ENCODE measurements at places on chromosomes 4 and X.

DNA sequence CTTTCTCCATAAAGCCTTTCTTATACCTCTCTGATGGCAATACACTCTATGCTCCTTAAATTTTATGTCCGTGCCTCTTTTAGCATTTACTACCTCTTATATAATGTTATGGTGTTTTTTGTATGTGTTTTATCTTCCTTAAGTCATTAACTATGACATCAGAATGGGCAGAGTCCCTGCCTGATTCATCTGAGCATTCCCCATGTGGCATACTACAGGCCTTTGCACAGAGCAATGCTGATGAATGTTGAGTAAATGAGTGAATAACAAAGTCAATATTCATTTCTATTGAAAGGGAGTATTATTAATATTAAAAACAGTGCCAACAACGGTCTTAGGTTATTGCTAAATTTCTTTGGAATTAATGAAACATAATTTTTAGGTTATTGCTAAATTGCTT is 18.8 kb upstream of the RPS6KA3 start:
- peak; percentile 37 for DNase-seq

DNA sequence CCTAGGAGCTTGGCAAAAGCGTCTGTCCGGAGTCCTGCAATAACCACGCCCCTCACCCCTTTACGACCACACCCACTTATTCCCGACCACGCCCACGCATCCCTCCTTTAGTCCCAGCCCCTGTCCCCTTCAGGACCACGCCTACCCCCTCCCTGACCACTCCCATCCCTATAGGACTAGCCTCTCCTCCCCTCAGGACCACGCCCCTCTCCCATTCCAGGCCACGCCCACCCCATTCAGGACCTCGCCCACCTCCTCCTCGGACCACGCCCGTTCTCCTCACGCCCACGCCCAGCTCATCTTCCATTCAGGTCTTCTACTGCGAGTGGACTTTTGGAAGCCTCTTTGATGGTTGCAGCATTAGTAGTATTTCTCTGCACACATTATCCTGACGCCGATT is 131.2 kb upstream of the STX18 start:
- no peak for DNase-seq

- DNase-seq = peak; percentile 52
Measured at GRCh38 chr4:1717129-1718094, 3.7 kb downstream of the TMEM129 start.

- no peak for DNase-seq
Measured at GRCh38 chr4:133440404-133440803, 291.3 kb downstream of the PCDH10 start.

DNA sequence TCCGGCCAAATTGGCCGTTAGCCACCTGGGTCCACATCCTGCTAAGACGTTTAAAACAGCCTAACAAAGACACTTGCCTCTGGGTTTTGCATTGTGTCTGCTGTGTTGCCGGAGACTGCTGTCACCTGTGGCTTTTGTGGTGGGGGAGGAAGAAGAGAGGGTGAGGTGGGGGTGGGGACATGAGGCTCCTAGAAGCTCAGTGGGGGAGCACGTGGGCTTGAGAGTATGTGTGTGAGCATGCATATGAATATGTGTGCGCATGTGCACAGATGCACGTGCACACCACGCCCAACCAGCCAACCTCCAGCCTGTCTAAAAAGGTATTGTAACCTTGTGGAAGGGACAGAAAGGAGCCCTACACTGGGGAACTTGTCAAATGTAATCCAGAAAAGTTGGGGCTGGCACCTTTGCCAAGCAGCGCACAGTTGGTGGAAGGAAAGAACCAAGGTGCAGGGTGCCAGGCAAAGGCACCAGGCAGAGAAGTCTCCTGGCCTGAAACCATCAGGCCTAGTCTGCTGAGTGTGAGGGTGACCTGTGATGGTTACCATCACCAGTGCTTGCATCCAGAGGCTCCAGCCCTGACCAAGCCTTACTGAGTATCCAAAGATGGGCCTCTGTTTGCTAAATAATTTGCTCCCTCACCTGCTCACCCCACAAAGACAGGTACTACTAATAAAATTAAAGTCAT is 10.1 kb upstream of the SASH3 start:
- no peak for DNase-seq

GRCh38 chr4:7009564-7009963 is 33.6 kb upstream of the TADA2B start:
- peak; percentile 53 for DNase-seq

- DNase-seq = no peak
Measured at GRCh38 chrX:72713130-72713529, 976 bp downstream of the PHKA1 start.

DNA sequence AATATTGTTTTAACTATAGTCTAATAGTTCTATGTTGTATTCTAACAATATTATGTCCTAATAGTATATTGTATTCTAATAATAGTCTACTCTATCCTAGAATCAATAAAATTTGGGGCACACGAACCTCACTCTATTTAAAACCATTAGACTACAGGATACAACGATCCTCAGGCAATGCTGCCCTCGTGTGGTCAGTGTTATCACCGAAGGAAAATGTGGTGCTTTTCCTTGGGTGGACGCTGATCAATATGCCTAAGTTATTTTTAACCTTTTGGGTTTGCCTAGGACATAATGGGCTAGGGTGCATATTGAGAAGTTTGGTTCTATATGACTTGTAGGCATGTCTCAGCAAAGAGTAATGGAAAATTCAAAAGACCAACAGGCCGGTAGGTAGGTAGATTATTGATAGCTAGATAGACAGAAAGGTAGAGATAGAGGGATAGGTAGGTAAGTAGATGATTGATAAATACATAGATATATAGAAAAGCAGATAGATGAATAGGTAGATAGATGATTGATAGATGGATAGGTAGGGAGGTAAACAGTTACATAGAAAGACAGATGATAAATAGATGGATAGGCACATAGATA is 75.1 kb downstream of the PRKX start:
- peak; percentile 92 for DNase-seq
